AG04450 (cell line): ENCODE measurements at places on chromosomes 6 and 20.
A peak's percentile ranks its signal among the peaks of the same experiment; 100 is the strongest.

GRCh38 chr6:25410102-25410501 is 130.9 kb downstream of the CARMIL1 start:
- no peak for DNase-seq

- no peak for DNase-seq
Observed at GRCh38 chr6:12351672-12352071, 61.5 kb downstream of the EDN1 start.

- DNase-seq, result no peak
Observed at GRCh38 chr6:46356543-46356942, 134.7 kb downstream of the RCAN2 start.

DNA sequence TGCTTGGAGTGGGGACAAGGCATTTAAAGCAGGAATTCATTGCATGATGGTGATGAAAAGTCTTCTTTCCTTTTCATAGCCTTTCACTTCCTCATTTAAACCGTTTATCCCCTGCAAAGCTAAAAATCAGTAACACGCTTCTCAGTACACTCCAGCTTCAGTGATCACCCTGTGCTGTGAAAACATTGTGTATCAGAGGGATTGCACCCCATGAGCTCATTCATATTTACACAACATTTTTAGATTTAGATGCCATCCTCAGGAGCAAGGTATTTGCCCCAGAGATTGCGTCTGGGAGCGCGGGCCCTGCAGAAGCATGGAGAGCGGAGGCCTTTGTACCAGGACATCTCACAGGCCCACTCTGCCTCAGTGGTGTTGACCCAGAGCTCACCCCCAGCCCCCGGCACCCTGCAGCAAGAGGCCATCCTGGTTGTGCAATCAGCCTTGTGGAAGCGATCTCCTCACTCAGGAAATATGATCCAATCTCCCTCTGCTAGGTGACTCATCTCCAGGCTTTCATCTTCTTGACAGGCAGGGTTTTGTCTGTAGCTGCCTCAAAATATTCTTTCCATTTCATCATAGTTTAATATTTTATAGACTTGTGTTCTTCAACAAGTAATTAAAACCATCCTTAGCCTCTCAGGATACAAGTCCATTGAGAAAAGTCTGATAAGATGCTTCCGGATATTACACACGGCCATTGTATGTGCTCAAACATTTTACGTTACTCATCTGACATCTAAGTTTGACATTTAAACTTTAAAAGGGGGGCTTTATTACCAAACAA is 38.9 kb upstream of the THBS2 start:
- DNase-seq, result peak; percentile 89

DNA sequence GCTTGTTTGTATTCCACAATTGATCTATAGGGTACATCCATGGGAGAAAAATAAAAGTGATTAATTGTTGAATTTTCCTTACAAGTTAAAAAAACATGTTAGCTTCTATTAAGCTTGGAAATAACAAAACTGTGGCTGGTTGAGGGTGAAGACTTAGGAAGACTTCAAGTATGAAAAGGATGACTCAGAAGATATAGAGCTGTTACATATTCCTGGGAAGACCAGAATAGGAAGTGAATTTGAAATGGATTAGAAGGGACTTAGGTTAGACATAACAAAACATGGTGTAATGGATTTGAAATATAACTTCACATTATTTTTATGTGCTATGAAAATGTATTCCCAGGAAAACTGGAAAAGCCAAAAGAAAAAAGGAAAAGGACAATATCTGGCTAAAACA is 732.2 kb downstream of the HDGFL1 start:
- DNase-seq, result no peak

- no peak for DNase-seq
Observed at GRCh38 chr6:106161893-106162292, 75.8 kb downstream of the PRDM1 start.

DNA sequence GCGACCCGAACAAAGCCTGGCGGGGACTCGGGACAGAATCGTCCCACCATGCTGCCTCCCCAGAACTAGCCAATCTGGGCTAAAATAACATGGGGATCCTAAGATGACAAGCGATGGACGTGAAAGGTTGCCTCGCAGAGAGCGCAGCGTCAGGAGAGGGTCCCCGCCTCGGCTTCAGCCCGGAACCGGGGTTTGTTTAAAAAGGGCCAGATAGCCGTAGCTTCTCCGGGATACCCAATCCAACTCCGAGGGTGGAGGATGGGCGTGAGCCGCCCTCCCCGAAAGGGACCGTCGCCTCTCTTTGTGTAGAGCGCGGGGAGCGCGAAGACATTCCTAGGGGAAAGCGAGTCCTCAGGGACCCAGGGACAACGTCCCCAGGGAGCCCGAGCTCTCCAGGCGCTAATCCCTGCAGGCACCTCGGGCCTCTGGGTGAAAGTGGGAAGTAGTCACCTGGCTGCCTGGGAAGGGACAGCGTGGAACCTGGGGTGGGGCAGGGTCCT is 643 bp downstream of the CD24 start:
- no peak for DNase-seq

DNA sequence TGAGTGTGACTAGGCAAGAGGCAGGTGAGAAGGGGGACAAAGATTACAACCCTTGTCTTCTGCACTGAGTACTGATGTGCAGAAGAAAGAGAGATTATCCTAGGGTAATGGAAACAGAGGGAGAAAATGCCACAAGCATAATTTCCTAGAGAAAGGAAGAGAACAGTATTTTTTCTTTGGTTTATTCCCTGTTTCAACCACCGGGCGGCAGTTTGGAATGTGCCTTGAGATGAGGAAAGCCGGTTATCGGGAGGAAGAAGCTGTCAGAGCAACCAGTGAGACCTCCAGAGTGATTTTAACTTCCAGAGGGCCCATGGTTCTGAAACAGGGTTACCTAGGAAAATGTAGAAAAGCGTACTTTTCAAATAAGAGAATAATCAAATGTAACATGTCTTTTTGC is 121.4 kb downstream of the REV3L start:
- DNase-seq, result peak; percentile 15

DNA sequence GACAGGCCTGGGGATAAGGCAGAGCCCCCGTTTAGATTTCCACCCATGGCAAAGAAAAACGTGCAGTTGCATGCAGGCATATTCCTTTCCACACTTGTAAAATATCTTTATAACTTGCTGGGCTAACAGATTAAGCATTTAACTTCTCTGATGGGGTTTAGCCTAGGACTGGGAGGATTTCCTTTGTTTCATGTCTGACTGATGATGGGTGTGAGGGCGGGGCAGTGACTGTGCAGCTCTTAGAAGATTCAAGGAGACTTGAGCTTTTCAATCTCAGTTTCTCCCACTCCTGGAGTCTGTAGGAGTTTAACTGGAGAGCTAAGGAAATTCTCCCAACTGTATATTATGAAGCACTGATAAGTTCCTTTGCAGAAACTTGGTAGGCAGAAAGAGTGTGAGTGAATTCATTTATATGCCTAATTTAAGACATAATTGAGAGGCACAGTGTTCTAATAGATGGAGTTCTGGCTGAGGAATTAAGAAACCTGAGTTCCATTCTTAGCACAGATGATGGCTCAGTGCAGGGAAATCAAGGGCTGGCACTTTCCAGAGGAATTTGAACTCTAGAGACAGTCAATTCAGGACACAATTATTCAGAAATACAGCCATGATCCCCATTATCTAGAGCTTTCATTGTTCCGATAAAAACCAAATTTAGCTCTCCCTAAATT is 214.6 kb upstream of the CNR1 start:
- DNase-seq, result no peak
